ENCODE measurements at places on chromosomes 5 and 9.

DNA sequence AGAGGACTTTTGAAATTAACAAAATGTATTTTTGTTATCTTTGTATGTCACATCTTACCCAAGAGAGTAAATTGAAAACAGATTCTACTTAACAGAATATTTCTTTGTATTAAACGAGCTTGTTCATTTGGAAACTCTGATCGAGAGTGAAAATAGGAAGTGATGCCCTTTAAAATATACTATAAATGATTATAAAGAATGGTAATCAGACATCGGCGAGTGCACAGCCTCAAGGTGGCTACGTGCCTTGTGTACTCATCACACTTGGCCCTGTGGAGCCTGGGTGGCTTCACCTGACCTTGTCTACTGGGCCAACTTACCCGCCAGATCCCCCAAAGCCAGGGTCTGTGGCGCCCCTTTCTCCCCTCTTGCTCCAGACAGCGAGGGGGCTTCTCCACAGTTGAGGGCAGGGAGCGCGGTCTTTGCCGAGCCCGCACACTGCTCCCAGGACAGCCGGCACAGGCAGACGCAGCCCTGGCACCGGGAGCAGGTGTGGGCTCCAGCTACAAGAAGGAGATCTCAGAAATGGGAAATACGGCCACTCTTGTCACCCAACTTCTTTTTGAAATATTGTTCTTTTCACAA lies 243.2 kb downstream of the CEMIP2 start:
- DNase-seq = no peak

- no peak for DNase-seq
Measured at GRCh38 chr5:133145436-133146170, 93.8 kb downstream of the HSPA4 start.

DNA sequence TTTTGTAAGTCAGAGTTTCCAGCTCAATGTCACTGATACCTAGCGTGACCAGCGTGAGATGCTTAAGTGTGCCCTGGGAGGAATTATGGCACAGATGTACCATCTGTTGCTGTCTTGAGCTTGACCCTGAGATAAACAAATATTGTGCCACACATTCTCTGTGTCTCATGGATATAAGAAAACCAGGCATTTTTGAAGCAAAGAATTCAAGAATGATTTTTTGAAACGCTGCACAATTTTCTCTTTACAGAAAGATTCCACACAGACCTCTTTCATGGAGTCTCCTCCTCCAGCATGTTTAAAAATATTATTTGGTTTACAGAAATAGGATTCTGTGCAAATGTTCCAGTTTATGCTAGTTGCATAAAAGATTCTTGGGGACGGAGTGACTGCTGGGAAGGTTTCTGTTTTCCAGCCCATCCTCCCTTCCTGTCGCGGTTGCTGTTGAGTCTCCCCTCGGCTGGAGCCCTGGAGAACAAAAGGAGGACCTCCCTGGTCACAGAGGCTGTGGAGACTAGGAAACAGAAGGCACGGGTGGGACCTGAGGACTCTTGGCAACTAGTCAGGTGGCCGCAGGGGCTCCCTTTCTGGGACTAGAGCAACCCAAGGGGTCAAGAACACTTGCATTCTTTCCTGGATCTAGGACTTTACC lies 120.8 kb downstream of the RASGRF2 start:
- DNase-seq = peak; percentile 42

DNA sequence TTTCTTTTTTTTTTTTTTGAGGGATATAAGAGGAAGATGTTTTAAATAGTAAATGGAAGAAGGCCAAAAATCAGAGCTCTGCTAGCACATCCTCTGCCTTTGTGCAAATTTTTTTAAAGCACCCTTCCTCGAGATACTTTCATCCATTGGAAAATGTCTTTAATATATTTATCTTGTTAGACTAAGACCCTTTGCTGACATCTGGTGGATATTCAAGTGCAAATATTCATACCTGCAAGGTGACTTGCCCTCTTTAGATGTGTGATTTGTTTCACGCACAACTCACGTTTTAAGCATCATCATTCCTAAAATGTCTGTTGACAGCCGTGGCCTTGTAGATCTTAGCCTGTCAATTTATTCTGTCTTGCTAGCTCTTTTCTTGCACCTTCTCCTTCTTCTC lies 258.5 kb downstream of the AGTPBP1 start:
- no peak for DNase-seq

- DNase-seq = no peak
Measured at GRCh38 chr5:180820788-180821321, 18.2 kb upstream of the MGAT1 start.

- DNase-seq = no peak
Measured at GRCh38 chr5:178071108-178071507, 42.2 kb upstream of the N4BP3 start.

- DNase-seq = no peak
Measured at GRCh38 chr9:85744480-85744879, 2.7 kb upstream of the AGTPBP1 start.

GRCh38 chr5:107169867-107170266 lies 500.9 kb downstream of the EFNA5 start:
- no peak for DNase-seq

- no peak for DNase-seq
Measured at GRCh38 chr5:14208071-14209021, 65.2 kb downstream of the TRIO start.

DNA sequence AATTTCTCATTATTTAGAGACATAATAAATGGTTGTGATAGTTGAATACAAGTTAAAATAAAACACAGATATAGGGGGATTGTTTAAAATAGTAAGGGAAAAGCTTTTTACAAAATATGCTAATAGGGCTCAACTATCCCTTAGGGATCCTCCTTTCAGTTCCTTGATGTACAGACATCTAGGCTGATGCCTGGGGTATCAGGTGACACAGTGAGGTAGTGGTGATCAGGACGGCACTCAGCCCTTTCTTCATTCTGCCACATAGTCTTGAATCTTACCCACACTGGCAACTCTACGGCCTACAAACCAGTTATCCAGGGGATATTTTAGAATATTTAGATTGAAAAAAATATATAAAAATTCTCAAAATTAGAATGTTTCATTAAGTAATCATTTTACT lies 12.5 kb upstream of the SLC35D2 start:
- DNase-seq = no peak

GRCh38 chr5:74963407-74963806 lies 89.0 kb downstream of the GCNT4 start:
- DNase-seq = no peak

DNA sequence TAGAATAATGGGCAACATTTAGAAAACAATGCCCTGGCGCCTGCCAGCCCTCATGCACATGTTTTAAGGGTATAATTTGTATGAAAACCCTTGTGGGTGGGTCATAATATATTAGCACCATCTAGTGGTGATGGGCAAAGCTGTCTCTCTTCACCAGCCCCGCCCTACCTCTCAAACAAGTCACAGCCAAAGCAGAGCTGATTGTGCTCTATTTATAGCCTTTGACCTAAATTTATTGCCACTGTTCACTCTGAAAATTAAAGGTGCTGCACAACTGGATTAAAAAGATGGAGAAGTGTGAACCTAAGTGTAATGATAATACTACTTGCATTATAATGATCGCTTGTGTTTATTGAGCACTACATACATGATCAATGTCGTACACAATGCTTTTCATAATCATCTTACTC lies 131.9 kb upstream of the ANKH start:
- DNase-seq = peak; percentile 56

DNA sequence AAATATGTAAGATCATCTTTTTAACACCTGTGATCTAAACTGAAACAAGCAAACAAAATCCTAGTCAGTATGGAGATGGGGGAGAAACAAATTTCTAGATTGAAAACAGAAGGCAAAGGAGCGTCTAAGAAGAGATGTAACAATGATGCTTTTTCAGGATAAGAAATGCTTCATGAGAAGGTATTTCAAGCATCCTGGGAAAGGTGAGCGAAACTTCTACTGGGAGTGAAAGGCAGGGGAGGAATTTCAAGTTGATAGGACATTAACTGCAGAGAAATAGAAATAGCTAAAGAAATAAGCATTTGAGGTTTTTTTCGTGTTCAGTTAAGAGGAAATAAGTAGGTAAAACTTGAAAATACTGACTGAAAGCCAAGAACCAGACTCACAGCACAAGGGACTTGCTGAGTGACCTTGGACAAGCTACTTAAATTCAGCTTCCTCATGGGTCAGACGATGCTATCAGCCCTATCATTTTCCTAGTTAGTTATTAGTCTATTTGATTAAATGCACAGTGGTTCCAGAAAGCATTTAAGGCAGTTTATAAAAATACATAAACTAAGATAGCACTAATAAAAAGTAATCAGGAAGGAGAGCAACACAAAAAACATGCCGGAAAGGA lies 406.3 kb downstream of the PDE4D start:
- DNase-seq = no peak

GRCh38 chr5:162852134-162852533 lies 585.3 kb upstream of the CCNG1 start:
- no peak for DNase-seq

DNA sequence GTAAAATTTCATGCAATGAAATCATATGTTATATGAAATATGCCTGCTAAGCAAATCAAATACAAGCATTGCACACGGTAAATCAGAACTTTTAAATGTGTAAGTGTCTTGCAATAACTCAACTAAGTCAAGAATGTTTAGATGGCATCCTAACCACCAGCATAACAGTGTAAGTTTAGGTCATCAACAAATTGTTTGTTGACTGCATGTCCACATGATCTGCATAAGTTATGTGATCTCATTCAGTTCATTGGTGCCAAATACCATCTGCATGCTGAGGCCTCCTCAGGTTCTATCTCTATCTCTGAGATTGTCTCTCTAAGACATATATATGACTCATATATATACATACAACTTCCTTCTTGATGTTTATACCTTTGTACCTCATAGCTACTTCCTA lies 159.6 kb upstream of the STK32A start:
- no peak for DNase-seq

- no peak for DNase-seq
Measured at GRCh38 chr9:98773721-98774120, 22.6 kb downstream of the ANKS6 start.

GRCh38 chr5:55222985-55223811 lies 3.9 kb downstream of the MCIDAS start:
- DNase-seq = no peak

- no peak for DNase-seq
Measured at GRCh38 chr5:156798201-156798600, 51.9 kb upstream of the PPP1R2B start.

GRCh38 chr9:100317706-100318105 lies 35.0 kb downstream of the TEX10 start:
- DNase-seq = no peak

- no peak for DNase-seq
Measured at GRCh38 chr5:120088836-120089235, 375.3 kb upstream of the PRR16 start.

DNA sequence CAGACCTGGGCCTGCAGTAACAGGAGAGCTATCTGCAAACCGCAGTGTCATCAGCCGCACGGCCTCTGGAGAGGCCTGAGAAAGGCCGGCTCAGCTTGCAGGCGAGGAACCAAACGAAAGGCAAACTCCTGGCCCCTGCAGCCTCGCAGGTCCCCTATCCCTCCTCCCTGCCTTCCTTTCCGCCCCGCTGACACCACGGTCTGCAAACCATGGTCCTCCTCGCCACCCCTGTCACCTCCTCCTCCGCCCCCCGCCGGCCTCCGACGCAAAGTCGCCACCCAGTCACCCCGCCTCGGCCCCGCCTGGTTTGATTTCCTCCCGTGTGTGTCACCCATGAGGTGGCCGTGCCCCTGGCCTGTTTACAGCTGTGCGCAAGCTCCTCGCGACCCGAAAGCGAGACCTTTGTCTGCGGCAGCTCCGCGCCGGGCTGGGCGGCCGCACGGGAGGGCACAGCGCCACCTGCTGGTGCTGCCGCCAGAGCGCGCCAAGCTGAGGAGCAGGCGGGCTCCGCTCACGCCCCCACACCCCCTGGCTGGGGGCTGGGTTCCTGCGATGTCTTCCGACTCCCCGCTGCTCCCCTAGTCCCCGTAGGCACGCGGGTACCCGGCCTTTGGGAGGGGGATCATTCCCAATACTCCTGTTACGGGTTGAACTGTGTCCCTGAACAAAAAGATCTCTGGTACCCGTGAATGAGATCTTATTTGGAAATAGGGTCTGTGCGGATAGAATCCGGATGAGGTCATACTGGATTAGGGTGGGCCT lies 19.4 kb downstream of the GBGT1 start:
- peak; percentile 69 for DNase-seq

GRCh38 chr5:173733425-173733824 lies 117.0 kb upstream of the BOD1 start:
- DNase-seq = no peak

- DNase-seq = no peak
Measured at GRCh38 chr9:121573717-121574485, 74.3 kb upstream of the GGTA1 start.

- DNase-seq = no peak
Measured at GRCh38 chr5:172658961-172659501, 18.0 kb downstream of the NEURL1B start.

- DNase-seq = no peak
Measured at GRCh38 chr5:149759986-149760853, 30.1 kb downstream of the PPARGC1B start.

DNA sequence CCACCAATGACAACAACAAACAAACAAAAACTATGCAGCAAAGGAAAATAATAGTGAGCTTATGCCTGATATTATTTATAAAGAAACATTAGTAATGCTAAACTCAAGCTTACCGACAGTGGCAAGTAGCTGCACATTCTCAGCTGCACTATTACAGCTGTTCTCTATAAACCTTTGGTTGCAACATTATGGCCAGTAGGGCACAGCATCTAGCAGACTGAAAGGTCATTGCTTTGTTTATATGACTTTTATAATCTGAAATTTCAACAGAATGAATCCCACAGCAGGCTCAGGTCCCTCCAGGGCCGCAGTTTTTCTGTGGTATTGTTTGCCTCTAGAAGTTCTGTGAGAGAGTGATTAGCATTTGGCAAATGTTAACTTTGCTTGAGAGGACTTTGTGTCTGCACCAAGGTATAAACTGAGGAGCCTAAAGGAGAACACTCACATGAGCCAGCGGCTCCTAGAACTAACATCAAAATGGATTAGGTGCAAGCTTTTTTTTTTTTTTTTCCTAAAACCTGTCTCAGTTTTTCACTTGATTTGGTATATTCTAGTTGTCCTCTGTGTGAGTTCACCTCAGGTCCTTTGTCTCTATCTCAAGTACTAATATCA lies 58.3 kb downstream of the IZUMO3 start:
- no peak for DNase-seq

DNA sequence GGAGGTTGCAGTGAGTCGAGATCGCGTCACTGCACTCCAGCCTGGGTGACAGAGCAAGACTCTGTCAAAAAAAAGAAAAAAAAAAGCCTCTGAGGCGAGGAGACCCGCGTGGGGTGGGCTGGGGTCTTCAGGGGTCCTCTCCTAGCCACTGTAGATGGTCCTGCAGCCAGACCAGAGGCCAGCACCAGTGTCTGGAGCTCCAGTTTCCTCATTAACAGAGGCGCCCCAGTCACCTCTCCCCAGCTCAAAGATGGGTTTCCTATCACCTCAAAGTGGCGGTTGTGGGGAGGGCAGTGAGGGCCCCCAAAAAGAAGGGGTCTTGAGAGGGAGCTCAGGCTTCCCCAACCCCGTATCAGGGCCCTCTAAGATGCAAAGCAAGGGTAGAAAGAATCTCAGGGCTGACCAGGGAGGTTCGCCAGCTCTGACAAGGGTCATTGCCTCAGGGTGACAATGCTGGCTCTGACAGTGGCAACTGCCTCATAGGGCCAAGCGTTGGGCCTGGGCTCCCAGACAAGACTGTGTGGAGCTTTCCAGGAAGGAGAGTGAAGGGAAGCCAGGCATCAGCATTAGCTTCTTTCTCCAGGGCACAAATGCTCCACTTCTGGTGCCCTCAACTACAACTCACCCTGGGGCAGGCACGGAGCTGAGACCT lies 15.0 kb downstream of the STK10 start:
- no peak for DNase-seq
